ENCODE measurements at places on chromosomes 6 and 20.

DNA sequence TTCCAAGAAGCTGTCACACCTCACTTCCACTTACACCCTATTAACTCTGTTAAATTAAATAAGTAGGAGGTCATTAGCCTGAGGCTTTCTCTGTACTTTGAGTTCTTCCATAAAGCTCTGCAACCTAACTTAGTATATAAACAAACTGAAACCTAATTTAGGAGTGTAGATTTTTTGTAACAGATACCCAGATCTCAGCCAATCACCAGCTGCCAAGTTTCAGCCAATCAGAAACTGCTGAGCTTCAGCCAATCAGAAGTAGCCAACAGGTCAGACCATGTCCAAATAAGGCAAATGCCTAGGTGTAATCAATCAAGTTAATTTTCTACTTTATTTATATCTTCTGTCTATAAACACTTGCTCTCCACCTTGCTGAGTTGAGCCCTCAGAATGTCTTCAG lies 142.7 kb upstream of the SULF2 start:
- no peak for DNase-seq

DNA sequence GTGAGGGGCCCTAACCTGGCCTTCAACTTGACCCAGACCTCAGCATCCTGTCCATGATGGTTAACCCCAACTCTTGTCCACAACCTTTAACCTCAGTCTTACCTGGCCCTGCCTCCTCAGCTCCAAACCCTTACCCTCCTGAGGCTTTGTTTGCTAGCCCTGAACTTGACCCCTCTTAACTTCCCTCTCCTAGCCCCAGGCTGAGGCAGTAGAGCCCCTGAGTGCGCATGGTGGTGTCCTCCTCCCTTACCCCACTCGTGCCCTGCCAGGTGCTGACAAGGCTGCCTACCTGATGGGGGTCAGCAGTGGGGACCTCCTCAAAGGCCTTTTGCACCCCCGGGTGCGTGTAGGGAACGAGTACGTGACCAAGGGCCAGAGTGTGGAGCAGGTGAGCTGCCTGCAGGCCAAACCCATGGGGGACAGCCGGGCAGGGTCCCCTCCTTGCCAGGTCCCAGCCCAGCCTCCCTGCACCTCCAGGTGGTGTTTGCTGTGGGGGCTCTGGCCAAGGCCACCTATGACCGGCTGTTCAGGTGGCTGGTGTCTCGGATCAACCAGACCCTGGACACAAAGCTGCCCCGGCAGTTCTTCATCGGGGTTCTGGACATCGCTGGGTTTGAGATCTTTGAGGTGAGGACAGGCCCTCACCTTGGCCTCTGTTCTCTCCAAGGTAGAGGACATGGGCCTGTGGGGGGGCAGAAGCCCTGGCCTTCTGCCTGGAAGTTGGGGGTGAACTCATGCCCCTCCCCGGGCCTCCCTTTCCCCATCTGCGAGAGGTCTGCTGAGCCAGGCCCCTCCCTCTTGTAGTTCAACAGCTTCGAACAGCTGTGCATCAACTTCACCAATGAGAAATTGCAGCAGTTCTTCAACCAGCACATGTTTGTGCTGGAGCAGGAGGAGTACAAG lies 31.9 kb downstream of the MYH7B start:
- no peak for DNase-seq

- DNase-seq: no peak
These were observed 44.1 kb upstream of the NT5E start for GRCh38 chr6:85405853-85406198.

GRCh38 chr6:145819994-145820393 lies 5.4 kb upstream of the FBXO30 start:
- DNase-seq: no peak

DNA sequence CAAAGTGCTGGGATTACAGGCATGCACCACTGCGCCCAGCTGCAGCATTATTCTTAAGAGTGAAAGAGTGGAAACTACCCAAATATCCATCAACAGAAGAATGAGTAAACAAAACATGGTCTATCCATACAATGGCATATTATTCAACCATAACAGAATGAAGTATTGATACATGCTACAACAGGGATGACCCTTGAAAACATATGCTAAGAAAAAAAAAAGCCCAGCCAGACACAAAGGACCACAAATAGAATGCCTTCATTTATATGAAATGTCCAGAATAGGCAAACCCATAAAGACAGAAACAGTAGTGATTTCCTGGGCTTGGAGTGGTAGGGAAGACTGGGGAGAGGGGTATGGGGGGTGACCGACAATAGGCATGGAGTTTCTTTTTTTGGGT lies 7.1 kb downstream of the TUBB2B start:
- no peak for DNase-seq

- no peak for DNase-seq
These were observed 97.9 kb upstream of the TMEM181 start for GRCh38 chr6:158461954-158462353.

DNA sequence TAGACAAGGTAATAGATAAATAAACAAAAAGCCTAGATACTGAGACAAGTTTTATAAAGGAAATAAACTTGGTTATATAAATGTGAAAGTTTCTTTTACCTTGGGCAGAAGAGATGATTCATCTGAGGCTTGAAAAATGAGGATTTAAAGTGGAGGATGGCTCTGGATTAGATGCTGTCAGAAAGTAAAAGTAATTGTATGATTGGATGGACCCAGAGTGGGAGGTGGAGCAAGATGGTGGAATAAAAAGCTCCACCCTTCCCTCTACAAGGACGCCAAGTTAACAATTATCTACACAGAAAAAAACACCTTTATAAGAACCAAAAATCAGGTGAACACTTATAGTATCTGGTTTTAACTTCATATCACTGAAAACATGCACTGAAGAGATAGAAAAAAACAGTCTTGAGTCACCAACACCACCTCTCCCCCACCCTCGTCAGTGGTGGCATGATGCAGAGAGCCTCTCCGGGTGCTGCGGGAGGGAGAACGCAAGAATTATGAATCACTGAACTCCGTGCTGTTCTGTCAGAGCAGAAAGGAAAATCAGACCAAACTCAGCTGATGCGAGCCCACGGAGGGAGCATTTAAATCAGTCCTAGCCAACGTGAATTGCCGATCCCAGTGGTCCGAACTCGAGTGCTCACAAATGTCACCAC lies 84.7 kb upstream of the GJE1 start:
- no peak for DNase-seq

DNA sequence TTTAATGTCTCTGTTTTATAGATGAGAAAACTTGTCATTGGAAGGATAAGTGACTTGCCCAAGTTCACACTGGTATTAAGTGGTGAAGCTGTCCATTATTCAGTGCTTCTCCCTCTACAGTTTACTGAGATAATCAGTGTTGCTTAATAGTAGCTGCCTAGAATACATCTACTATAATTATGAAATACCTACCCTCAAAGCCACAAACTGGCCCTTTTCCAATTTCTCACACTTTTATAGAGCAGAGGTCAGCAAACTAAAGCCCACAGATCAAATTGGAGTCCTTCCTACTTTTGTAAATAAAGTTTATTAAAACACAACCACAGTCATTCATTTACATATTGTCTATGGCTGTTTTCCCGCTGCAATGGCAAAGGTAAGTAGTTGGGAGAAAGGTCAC lies 73.5 kb downstream of the EYS start:
- no peak for DNase-seq
